ENCODE measurements at places on chromosomes 7 and 10.

GRCh38 chr7:157472311-157473050, 135.7 kb downstream of the DNAJB6 start:
- no peak for DNase-seq

DNA sequence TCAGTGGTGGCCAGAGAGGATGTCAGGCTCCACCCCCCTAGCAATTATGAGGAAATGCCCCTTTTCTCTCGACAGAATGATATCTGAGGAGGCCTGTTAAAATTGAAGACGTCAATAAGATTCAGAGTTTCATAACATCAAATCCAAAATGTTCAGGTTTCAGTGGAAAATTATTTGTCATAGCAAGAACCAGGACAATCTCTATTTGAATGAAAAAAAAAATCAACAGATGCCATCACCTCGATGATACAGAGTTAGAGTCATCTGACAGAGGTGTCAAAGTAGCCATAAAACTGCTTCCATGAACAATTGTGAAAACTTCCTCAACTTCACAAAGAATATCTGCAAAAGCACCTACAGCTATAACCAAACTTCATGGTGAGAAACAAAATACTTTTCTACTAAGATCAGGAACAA, 7.7 kb downstream of the TMEM273 start:
- DNase-seq: no peak

- no peak for DNase-seq
Observed at GRCh38 chr7:90407484-90407821, 4.2 kb downstream of the CLDN12 start.

DNA sequence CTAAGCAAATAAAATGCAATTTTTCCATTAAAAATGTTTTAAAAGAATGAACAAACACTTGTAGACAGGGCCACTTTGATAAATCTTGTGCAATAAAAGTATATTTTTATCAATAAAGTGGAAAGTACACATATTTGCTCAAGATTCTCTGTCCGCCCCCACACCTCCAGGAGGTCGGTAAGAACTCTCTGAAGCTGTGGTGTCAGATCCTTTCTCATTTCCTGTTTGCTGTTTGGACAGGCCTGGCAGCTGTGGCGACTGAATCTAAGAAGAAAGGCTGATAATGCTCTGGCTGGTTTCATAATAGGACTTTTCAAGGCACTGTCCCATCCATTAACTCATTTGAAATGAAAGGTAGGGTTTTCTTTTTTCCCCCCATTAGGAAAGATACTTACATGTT, 15.3 kb upstream of the ASB4 start:
- DNase-seq: no peak

DNA sequence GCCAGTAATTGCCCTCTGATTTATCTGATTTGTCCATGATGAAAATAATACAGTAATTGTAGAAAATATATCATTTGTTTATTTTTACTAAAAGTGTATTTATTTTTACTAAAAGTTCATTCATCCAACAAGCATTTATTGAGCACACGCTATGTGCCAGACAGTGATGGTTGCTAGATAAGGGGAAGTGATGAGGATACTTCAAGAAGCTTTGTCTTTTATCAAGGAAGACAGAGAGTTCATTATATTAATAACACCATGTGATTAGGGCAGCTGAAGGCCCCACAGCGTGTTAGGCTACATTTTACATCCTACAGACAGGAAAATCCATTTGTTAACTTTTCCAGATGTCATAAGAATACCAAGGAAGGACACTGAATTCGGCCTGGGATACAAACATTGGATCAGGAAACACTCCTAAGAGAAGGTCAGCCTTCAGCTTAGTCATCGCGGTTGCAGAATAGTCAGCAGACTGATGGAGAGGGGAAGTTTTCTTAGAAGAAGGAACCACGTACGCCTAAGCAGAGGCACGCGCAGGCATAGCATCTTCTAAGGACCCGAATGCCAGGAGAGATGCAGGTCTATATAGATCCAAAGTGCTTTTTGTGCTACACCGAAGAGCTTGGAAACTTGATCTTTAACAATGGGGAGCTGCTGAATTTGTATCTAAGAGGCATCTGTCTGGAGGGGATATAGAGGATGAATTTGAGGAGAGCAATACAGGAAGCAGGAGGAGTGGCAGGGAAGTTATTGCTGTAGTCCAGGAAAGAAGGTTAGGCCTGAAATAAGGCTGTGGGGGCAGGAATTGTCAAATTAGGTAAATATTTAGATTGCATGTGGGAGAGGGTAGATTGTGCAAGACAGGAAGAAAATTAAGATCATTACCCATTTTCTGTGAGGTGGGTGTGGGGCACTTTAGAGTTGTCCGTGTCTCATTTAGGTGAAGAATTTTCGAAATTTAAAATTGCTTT, 85.7 kb downstream of the LRGUK start:
- no peak for DNase-seq

- DNase-seq: no peak
Observed at GRCh38 chr7:151662251-151662826, 142.6 kb upstream of the RHEB start.

DNA sequence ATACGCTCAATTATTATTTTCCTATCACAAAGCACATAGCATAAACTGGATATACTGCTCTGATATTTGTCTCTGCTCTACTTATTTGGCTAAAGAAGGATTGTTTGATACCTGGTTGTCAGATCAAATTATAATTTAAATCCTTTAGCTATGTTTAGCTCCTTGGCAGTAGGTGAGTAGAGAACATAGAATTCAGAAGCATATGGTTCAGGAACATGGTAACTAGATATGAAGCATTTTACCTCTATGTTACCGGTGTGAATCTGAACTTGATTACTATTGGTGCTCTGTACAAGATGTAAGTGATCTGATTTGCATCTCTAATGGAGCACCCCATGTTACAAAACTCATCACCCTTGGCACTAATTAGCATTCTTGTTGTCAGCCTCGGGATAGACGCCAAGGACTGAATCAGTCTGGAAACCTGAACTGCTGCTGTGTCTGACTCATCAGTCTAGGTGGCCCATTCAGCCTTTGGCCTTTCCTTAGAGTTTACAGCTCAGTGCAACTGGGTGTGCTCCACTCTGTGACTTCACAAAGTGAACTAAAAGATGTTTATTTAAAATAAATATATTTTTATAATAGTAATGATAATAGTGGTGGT, 12.3 kb upstream of the MYPN start:
- no peak for DNase-seq

DNA sequence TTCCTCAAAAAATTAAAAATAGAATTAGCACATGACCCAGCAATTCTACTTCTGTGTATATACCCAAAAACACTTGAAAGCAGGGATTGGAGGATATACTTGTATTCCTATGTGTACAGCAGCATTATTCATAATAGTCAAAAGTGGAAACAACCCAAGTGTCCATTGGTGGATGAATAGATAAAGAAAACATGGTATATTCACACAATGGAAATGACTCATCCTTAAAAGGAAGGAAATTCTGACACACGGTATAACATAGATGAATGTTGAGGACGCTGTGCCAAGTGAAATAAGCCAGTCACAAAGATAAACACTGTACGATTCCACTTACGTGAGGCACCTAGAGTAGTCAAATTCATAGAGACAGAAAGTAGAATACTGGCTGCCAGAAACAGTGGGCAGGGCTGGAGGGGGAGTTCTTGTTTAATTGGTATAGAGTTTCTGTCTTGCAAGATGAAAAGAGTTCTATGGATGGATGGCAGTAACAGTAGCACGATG, 26.6 kb upstream of the KAT6B start:
- no peak for DNase-seq

DNA sequence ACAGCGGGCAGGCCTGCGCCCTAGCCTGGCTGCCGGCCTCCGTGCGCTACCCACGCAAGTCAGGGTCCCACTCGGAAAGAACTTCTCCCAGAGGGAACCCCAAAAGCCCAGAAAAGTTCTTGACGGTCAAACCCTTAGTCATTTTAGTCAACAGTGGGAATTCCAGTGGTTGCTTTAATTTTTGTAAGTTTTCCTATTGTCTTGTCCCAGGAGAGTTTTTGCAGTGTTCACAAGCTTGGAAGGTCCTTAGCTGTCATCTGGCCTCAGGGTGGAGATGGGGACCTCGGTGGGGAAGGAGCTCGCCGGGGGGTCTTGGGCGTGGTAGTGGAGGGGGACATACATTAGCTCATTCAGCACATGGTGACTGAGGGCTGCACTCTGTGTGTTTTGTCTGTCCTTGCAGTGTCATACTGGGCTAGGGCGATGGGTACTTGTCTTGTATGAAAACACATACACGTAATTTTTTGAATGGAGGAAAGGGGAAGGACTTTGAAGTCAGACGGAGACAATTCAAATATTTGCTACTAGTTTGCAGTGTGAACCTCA, 736 bp downstream of the MINDY4 start:
- no peak for DNase-seq

DNA sequence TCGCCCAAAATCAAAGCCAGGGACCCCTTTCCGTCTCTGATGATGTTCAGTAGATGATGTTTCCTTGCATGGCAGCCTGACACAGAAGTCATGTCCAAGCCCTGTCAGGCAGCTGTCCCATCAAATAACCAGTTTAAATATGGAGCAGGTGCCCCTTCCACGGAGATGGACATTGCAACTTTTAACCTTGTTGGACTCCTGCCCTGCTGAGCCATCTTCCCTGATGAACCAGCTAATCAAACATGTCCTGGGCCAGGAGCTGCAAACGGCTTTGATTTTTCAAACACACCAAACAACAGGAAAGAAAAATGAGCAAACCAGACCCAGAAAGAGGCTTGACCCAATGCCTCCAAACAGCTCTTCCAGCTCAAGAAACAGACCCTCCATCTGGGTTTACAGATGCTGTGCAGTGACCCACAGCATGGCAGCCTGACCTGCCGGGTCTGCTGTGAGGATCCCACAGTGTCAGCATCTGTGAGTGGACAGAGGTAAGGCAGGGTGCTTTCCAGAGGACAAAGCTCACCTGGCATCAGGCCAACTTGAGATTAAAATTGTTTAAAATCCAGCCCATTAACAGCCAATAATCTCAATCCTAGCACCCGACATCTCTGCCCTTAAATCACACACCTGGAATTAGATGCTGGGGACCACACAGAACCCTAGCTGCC, 372.6 kb downstream of the GRID1 start:
- DNase-seq: no peak

DNA sequence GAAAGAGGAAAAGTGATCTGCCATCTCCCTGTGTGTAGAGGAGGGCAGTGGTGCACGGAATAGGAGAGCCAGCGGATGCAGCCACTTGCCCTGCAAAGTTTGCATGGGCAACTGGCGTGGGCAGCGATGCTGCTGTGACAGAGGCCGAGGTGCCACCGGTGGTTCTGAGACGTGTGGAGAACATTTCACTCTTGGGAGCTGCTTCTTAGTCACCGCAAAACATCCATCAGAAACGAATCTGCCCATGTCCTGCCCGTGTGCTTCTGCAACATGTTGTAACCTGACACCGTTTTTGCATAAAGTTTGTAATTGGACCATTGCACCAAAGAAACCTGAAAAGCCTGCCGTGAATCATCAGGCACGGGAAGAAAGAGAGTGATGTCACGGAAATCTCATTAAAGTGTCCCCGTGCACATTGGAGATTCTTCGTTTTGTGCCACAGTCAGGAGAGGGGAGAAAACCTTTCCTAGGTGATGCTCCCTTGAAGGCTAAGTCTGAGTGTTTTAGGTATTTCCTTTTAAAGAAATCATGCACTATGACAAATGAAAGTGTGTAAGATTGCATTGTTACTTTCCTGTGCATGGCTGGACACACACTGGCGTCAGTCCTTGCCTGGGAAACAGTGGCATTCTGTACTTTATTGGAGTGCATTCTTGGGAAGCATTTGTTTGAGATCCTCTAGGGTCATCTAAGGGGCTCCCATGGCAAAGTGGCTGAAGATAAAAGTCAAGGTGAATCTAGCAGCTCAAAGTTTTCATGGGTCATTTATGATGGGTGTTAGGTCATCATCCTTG, 302.6 kb downstream of the KLF6 start:
- no peak for DNase-seq

- DNase-seq: no peak
Observed at GRCh38 chr10:46062723-46063428, 16.8 kb upstream of the MSMB start.

- DNase-seq: no peak
Observed at GRCh38 chr10:100377830-100378229, 30.8 kb downstream of the SCD start.

DNA sequence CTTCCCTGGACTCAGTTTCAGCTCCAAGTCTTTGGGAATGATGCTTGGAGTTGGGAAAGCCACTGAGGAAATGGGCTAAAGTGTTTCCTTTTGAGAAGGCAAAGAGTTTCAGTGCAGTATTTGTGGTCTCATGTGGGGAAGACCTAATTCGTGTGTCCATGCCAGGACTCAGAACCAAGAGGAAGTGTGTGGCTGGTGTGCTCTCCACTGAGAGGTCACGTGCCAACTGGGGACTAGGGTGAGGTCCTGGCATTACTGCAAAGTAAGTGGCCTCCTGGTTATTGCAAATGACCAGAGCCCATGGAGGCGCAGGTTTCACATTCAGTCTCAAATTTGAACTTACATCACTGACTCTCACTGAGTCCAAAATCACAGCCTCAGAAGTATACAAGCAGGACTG, 48.6 kb upstream of the ITPRID1 start:
- no peak for DNase-seq

- DNase-seq: no peak
Observed at GRCh38 chr10:95881316-95881715, 26.5 kb upstream of the CC2D2B start.

DNA sequence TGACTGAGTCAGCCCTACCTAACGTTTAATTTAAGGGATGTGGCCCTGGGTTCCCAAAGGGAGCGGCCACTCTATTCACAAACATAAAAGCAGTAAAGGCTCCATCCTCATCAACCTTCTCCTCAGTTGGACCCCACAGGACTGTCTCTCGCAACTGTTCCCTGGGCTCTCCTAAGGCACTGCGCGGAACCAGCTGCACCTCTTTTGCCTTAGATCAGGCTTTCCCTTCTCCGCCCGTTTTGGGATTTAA, 689 bp upstream of the GTPBP4 start:
- DNase-seq: no peak

- no peak for DNase-seq
Observed at GRCh38 chr10:69696073-69696731, 66.2 kb downstream of the FAM241B start.

DNA sequence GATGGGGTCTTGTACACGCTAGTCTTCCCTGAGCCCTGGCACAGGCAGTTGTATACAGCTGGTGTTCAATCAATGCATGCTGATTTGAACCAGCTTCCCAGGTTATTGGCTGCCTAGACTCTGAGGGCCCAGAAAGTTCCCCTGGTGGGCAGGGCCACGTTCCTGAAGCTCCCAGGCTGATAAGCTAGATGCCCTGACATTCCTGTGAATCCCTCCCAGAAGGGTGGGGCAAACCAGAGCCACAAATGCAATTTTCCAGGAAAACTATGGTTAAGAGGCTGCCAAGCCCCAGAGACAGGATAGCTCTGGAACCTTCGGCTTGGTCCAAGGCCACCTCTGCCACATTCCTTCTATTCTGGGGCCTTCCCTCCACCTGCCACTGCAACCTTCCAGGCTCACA, 78.2 kb downstream of the FAM53B start:
- no peak for DNase-seq

GRCh38 chr7:818031-818699, 14.1 kb upstream of the SUN1 start:
- no peak for DNase-seq

- no peak for DNase-seq
Observed at GRCh38 chr10:73858750-73859427, 15.5 kb downstream of the CAMK2G start.

Data from cortex of kidney (tissue), 1 donor.